ENCODE measurements at places on chromosomes 4 and X. TPM values are rescaled to one million over a fixed set of nuclear protein-coding genes. Genes with fewer than 3 reads are reported as not detected.

DNA sequence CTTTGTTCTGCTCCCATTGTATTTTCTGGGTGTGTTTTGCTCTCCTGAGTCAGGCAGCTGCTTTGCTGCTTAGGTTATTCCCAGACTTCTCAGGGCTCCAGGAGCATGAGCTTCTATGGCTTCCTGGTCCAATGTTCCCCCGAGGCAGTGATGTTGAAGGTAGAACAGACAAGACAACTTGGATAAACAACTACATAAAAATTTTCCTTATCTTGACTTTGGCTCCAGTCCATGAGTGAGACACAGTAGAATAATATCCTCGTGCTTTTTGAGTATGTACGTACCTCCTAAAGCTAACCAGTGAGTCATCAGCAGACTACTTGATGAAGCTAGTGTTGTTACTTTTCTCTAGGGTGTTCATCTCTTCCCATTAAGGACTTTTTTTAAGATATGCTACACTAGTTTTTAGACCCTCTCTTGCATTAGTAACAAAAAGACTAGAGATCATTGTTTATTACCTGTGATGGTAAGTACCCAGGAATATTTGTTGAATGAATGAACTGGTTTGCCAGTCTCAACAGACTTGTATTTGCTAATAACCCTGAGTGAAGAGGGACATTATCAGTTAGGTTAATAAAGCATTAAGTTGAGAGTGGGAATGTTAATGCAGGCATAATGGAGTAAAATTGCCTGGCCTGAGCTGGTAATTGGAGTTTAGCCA is 131.9 kb downstream of the FHIP1A start:
- no peak for DNase-seq

VSIG1 gene
- 0.57 TPM for total RNA-seq

GRCh38 chrX:110341189-110342035 is 17.2 kb upstream of the RTL9 start:
- no peak for DNase-seq

GRCh38 chr4:105990933-105991332 is 95.7 kb downstream of the NPNT start:
- no peak for DNase-seq

GRCh38 chr4:3402491-3403347 is 39.0 kb upstream of the HGFAC start:
- no peak for DNase-seq

GRCh38 chr4:189202182-189202868 is 738.3 kb upstream of the FRG1 start:
- DNase-seq, result no peak

GRCh38 chr4:6278801-6279197 is 9.1 kb downstream of the WFS1 start:
- DNase-seq, result no peak

DNA sequence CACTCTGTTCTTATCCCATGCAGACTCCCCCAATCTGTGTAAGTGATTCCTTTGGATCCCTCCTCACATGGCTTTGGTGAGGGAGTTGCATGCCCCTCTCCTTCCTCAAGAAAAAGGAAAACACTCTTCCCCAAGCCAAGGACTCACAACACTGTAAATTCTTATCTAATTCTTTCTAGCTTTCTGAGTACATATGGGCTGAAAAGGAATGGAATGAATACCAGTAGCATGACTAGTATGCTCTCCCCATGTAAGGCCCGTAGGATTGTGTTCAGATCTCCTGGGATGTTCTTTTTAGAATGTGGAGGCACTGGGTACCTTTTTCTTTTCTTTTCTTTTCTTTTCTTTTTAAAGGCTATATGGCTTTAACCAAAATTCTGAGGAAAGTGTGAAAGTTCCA is 17.0 kb upstream of the MAGED1 start:
- DNase-seq, result no peak

GRCh38 chr4:140617499-140618248 is 48.9 kb upstream of the UCP1 start:
- no peak for DNase-seq

- DNase-seq, result no peak
Observed at GRCh38 chrX:77900688-77901087, 1.4 kb downstream of the COX7B start.

STATH gene
- total RNA-seq, result not detected

- no peak for DNase-seq
Observed at GRCh38 chr4:109998867-109999584, 86.3 kb downstream of the EGF start.

- no peak for DNase-seq
Observed at GRCh38 chrX:37926700-37927099, 79.3 kb upstream of the DYNLT3 start.

TLR1 gene
- 1.1 TPM for total RNA-seq

SYTL5 gene
- not detected for total RNA-seq

DNA sequence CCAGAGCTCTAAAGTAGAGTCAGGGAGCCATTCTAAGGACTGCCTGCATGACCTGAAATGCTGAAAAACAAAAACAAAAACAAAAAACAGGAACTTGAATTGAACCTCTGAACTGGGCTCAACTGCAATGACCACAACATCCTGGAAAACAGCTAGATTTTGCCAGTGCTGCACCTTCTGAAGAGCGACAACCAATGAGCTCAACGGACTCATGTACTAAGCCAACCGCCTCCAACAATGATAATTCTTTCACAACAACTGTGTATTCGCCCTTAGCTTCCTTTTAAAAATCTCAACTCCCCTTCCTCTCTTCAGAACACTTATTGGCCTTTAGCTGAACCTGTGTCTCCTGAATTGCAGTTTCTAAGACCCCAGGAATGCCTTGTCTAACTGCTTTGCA is 69.8 kb downstream of the HAUS3 start:
- no peak for DNase-seq

L1CAM gene
- total RNA-seq, result 0.46 TPM

ARHGAP6 gene
- total RNA-seq, result 0.10 TPM

- no peak for DNase-seq
Observed at GRCh38 chr4:175376287-175376977, 435.6 kb downstream of the GPM6A start.

- DNase-seq, result no peak
Observed at GRCh38 chr4:62512271-62512670, 1312.1 kb downstream of the ADGRL3 start.

CLCN5 gene
- 3.0 TPM for total RNA-seq

PDLIM3 gene
- total RNA-seq, result not detected

- DNase-seq, result no peak
Observed at GRCh38 chr4:159764343-159764952, 661.6 kb downstream of the RAPGEF2 start.

GRCh38 chrX:40157228-40158035 is 59.7 kb upstream of the BCOR start:
- no peak for DNase-seq

- DNase-seq, result no peak
Observed at GRCh38 chrX:118718737-118719136, 8.7 kb upstream of the IL13RA1 start.

GRCh38 chr4:142158980-142159379 is 522.6 kb downstream of the IL15 start:
- no peak for DNase-seq

CLIC2 gene
- total RNA-seq, result 1.6 TPM

ANOS1 gene
- total RNA-seq, result 0.05 TPM
